ENCODE measurements at places on chromosomes 7 and 10.

GRCh38 chr10:112809736-112810135 is 140.3 kb upstream of the TCF7L2 start:
- no peak for DNase-seq

- DNase-seq, result no peak
Measured at GRCh38 chr7:106763717-106764116, 101.4 kb upstream of the PIK3CG start.

DNA sequence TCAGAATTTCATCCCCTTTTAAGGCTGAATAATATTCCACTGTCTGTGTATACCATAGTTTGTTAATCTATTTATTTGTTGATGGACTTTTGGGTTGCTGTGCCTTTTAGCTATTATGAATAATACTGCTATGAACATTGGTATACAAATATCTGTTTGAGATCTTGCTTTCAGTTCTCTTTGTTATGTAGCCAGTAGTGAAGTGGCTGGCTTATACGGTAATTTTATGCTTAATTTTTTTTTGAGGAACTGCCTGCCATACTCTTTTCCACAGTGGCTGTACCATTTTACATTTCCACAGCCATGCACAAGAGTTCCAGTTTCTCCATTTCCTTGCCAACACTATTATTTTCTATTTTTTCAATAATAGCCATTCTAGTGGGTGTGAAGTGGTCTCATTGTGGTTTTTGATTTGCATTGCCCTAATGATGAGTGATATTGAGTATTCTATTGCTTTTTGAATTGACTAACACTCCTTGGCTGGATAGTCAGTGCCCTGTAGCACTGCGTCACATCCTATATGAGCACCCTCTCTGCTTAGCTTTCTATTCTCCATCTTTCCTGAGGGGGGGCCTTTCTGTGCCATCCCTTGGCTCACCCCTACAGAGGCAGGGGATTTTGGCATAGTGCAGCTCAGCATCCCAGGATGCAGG is 29.4 kb upstream of the RAPGEF5 start:
- DNase-seq, result no peak

GRCh38 chr7:132654150-132654549 is 77.9 kb upstream of the PLXNA4 start:
- no peak for DNase-seq

DNA sequence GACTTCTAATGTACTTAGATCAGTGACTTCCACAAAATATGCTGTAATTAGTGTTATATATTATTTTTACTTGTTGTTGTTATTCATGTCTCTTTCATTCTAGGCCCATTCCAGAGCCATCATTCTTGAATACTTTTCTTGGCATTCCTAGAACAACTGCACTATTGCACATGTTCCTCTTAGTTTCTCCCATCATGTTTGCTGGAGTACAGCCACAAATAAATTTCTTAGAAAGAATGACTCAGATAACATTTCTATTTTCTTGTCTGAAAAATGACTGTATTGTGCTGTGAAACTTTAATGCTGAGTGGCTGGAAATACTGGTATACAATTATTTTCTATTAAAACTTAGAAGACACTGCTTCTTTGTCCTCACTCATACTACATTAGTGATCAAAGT is 651.0 kb upstream of the STEAP1 start:
- DNase-seq, result no peak

DNA sequence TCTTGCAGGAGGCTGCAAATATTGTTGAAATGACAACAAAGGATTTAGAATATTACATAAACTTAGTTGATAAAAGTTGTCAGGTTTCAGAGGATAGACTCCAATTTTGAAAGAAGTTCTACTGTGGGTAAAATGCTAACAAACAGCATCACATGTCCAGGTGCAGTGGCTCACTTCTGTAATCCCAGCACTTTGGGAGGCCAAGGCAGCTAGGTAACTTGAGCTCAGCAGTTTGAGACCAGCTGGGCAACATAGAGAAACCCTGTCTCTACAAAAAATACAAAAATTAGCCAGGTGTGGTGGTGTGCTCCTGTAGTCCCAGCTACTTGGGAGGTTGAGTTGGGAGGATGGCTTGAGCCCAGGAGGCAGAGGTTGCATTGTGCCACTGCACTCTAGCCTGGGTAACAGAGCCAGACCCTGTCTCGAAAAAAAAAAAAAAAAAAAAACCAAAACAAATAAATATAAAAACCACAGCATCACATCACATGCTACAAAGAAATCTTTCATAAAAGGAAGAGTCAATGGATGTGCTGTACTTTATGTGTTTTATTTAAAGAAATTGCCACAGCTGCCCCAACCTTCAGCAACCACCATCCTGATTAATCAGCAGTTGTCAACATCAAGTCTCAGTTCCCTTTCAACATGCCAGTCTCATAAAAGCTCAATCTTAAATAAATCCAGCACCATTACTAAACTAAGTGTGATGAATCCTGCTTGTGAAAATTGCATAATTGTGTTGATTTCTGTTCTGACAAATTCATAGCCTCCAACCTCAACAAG is 83.2 kb upstream of the MBL2 start:
- DNase-seq, result no peak

Data from CD4-positive, alpha-beta T cell treated with Interleukin-4 for 4 hours (primary cell).